ENCODE measurements at places on chromosomes 7 and 10.
A peak's percentile ranks its signal among the peaks of the same experiment; 100 is the strongest.

DNA sequence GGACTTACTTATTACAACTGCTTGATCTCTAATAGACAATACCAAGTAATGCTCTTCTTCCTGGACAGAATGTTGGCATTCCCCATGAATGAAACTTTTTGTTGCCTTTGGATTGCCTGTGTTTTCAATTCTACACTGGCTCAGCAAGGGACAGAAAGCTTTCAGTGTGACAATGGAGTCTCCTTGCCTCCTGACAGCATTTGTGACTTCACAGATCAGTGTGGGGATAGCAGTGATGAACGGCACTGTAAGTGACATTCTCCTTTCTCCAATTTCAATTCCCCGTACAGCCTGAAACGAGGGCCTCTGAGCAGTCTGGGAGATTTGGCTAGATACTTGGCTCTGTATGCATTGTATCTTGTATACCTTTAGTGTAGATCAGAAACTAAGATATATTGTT is 290 bp downstream of the MALRD1 start:
- DNase-seq: no peak

DNA sequence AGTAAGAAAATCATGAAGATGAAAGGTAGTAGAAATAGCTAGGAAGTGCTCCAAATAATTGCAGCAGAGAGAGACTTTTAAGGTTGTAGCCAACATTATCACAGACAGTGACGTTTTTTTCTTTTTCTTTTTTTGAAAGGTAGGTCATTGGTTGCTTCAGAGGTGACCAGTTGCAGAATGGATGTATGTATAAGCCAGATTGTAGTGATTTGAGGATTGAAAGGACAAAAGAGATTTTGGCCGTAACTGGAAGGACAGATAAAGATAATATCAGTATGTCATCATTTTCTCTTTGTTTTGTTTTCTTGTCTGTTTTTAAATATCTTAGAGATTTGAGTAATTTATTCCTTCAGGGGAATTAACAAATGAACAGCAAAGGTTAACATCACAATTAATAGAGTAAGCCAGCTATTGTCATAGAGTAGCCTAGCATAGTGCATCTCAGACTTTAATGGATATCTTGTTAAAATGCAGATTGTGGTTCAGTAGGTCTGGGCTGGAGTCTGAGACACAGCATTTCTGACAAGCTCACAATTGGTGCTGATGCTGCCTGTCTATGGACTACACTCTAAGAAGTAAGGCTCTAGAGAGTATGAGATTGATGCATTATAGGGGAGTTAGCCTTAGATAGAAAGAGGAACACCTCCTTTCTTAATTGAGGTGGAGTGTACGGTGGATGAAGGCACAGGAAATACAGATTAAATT is 28.3 kb downstream of the CDK13 start:
- no peak for DNase-seq

- DNase-seq: no peak
Observed at GRCh38 chr10:7338469-7338868, 72.4 kb downstream of the SFMBT2 start.

- no peak for DNase-seq
Observed at GRCh38 chr10:133224756-133225372, 5.2 kb upstream of the UTF1 start.

DNA sequence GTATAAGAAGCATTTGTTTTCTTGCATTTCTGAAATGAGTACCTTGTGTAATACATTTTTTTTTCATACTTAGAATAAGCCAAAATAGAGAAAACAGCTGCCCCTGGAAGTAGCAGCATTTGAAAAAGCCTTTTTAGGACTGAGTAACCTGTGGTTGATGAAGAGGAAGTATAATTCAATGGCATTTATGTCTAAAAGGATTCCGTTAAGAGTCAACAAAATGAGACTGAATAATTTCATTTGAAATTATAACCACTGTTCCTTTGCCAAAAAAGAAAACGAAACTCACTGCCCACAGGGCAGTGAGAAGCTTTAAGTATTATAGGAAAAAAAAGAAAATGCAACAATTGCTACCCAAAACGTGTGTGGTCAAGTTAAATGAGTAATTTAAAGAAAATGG is 705.6 kb upstream of the PHF14 start:
- no peak for DNase-seq

GRCh38 chr7:46189255-46189790 is 268.3 kb upstream of the IGFBP3 start:
- DNase-seq: no peak

- DNase-seq: no peak
Observed at GRCh38 chr7:32062150-32062549, 8.1 kb downstream of the PDE1C start.

GRCh38 chr10:114483575-114483974 is 79.3 kb upstream of the AFAP1L2 start:
- no peak for DNase-seq

DNA sequence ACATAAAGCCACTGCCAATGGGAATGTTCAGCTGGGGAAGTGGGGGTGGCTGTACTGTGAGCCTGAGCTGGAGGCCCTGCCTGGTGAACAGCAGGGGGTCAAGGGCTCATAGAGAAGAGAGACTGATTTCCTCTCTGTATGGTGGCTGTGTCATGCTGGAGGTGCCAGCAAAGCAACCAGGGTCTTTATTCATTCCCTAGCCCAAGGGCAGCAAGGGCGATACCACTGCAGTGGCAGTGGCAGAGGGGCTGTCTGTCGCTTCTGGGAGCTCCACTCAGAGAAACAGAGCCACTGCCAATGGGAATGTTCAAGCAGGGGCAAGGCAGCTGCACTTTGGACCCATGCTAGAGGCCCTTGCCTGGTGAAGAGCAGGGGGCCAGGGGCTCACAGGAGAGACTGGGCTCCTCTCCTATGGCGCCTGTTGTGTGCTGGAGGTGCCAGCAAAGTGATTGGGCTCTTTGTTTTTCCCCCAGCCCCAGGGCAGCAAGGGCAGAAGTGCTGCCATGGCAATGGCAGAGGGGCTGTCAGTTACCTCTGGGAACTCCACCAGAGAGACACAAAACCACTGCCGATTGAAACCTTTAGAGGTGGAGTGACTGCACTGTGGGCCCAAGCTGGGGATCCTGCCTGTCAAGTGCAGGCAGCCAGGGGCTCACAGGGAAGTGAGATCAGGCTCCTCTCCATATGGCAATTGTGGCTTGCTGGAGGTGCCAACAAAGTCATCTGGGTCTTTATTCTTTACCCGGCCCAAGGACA is 545.1 kb downstream of the SH2D4B start:
- no peak for DNase-seq

DNA sequence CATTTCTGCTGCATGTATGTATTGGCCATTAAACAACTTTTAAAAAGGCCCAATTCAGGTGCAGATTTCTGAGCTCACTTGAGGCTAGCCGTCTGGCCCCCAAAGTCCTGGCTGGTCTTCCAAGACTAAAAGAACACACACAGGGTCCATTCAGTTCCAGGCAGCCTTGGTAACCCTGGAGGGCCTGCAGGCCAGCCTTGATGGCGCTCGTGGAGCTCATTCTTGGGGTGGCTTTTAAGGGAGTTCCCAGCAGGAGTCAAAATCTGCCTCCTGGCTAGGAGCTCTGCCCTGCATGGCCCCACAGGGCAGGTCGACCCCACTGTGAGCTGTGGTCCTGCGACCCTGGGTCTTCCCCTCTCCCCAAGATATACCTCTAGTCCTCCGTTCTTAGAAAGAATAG is 28.8 kb downstream of the ANXA11 start:
- DNase-seq: no peak

- no peak for DNase-seq
Observed at GRCh38 chr7:115976651-115977050, 53.9 kb downstream of the TFEC start.

DNA sequence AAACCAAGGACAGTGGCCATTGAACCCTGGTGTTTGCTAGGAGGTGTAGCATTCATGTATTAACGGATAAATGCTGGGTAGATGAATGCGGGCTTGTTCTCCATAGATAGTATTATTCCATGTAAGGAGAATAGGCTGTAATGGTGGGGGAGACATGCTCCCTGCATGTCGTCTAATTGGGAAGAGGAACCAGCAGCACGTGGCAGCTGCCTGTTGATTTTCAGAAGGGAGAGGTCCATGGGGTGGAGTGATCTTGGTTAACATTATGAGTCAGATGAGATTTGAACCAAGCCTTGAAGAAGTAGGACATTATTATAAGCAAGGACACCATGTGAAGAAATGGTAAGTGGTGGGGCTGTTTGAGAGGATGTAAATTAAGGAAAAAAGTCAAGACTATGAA is 112.5 kb downstream of the WNT2 start:
- no peak for DNase-seq

GRCh38 chr7:7640221-7641128 is at the start of gene UMAD1:
TSS of gene UMAD1 (plus strand) at chr7:7640752. CDS start at chr7:7673372, 32,620 bp downstream.
- DNase-seq: peak; percentile 92

GRCh38 chr10:21238717-21239116 is 286.8 kb downstream of the SKIDA1 start:
- DNase-seq: no peak

GRCh38 chr7:113299748-113300147 is 181.4 kb upstream of the SMIM30 start:
- no peak for DNase-seq

DNA sequence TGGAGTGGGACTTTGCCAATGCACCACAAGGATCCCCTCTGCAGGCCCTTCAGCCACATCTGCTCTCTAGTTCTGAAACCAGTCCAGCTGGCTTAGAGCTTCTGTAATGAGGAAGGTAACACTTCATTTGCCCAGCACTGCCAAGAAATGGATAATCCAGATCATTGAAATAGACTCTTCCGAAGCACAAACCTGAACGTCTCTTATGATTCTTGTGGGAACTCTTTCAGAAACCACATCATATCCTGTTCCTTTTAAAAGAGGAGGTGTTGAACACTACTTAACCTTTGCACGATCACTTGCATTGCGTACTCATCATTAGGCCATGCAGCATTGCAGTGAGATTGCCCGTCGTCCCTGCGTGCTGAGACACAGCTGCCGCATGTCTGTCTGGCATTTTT is 25.8 kb upstream of the PLPP4 start:
- no peak for DNase-seq

GRCh38 chr10:83932245-83932644 is 207.1 kb upstream of the GHITM start:
- no peak for DNase-seq

- no peak for DNase-seq
Observed at GRCh38 chr10:30059209-30060107, at the start of gene JCAD. TSS of gene JCAD (minus strand) at chr10:30059586. CDS start at chr10:30047812, 11,774 bp downstream.
